Stimulated activated CD4-positive, alpha-beta T cell treated with anti-CD3 and anti-CD28 coated beads, Interleukin-1b, Interleukin-23, amount 100 ng/mL, for 1 hour (primary cell): ENCODE measurements at places on chromosomes 13 and 19.

- no peak for DNase-seq
Observed at GRCh38 chr19:4622695-4623421, 16.5 kb upstream of the TNFAIP8L1 start.

DNA sequence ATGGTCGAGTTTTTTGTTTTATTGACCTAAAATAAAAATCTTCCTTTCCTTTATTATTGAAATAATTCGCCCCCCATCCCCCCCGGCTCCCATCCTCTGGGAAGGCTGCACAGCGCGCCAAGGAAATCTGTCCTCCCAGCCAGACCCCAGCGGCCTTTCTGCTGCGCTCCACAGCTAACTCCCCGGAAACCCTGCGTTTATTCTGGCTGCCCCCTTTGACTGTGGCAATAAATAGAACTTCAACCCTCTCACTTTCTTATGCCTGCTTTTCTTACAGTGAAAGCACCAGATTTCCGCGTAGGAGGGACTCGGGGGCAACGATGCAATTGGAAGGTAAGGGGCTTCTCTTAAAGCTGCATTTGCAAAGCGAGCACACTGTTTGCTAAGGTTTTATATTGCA lies 9.7 kb upstream of the C19orf12 start:
- DNase-seq = no peak

GRCh38 chr13:76790980-76791819 lies 95.0 kb downstream of the KCTD12 start:
- DNase-seq = no peak

GRCh38 chr13:97307882-97308624 lies 85.9 kb downstream of the MBNL2 start:
- DNase-seq = no peak
